Activated CD8-positive, alpha-beta memory T cell treated with anti-CD3 and anti-CD28 coated beads for 1 hour (primary cell): ENCODE measurements at places on chromosomes 6 and 20.

- no peak for DNase-seq
Observed at GRCh38 chr6:39953076-39953618, 18.9 kb upstream of the MOCS1 start.

DNA sequence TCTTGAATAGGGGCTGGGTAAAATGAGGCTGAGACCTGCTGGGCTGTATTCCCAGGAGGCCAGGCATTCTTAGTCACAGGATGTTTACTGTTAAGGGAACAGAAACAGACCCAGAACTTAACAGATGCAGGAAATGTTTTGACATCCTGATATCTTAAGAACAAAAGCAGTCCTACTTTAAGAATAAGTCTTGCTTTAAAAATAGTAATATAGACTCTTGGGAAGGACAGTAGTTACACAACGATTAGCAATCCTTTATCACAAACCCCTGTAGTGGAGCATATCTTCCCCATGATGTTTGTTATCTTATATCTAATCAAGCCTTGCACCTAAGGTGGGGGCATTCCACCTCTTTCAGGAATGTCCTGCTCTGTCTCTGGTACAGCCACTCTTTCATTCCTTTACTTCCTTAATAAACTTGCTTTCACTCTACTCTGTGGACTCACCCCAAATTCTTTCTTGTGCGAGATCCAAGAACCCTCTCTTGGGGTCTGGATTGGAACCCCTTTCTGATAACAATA lies 493.7 kb upstream of the SULF2 start:
- DNase-seq: no peak

DNA sequence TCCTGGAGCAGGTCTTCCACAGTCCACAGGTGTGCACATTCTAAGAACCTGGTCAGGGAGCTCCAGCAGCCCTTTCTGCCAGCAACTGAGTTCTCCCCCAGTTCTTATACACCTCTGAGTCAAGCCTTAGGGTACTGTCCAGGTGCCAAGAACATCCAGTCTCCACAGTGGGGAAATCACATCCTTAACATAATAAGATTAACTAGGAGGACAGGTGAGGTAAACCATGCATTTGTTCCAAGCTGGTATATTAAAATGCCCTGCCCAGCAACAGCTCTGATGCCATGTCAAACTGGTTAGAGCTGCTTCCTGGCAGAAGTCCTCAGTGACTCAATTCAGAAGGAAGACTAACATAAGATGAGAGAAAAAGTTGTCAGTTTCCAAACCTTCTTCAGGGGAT lies 303.9 kb upstream of the SGK1 start:
- no peak for DNase-seq

- no peak for DNase-seq
Observed at GRCh38 chr6:157791450-157791849, 31.6 kb upstream of the SNX9 start.

- DNase-seq: no peak
Observed at GRCh38 chr6:46299253-46299652, 128.5 kb upstream of the ENPP5 start.

DNA sequence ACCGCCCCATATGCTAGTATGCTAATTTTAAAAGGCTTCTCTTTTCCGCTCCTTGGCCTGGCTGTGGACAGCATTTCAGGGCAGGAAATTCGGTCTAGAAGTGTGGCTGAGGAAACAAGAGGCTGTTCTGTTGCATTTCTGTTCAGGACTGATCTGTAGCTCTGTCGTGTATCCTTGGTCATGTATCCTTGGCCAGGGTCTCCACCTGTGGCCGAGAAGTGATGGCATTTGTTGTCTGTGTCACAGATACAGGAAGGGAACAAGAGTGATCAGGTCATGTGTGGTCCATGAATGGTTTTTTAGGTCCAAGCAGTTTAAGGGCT lies 300.5 kb upstream of the SUPT3H start:
- DNase-seq: no peak

- no peak for DNase-seq
Observed at GRCh38 chr6:90021711-90022110, 127.4 kb downstream of the GJA10 start.

GRCh38 chr6:127879685-127880084 lies 21.2 kb downstream of the THEMIS start:
- no peak for DNase-seq

- DNase-seq: no peak
Observed at GRCh38 chr20:54115172-54115854, 44.9 kb upstream of the BCAS1 start.

GRCh38 chr20:50278684-50279531 lies 88.3 kb downstream of the CEBPB start:
- no peak for DNase-seq

GRCh38 chr6:135438907-135439535 lies 58.5 kb downstream of the AHI1 start:
- no peak for DNase-seq

DNA sequence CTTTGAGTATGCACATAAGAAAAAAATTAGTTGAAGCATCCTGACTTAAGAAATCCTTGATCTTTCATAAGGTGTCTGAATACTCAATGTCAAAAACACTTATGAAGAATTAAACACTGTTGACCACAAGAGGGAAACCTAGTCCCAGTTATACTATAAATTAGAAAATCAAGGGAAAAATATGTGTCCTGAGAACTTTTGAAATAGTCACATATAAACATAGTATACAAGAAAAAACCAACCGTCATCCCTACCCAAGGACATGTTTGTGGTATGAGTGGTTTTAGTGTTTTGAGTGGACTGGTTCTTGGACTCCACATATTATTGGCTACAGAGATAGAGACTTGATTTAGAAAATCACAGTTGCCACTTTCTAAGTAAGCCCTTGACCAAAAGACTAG lies 7.6 kb upstream of the HLA-DRA start:
- no peak for DNase-seq

- DNase-seq: no peak
Observed at GRCh38 chr6:149904661-149905370, 6.9 kb upstream of the RAET1E start.

DNA sequence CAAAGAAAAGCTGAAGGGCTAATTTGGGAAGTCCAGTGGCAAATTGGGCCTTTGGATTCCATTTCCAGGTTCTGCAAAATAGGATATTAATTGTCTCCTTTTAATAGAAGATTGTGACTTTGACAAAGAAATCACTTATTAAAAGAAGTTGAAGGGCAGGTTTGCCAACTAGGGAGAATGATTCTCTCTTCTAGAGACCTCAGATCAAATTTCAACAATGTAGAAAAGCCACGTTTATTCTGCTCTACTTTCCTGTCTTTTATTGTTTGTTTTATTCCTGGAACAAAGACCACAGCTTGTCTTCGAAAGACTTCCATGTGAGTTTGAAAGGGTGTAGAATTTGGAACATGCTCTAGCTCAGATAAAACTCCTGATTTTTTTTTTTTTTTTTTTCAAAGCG lies 65.5 kb upstream of the PRL start:
- DNase-seq: no peak

DNA sequence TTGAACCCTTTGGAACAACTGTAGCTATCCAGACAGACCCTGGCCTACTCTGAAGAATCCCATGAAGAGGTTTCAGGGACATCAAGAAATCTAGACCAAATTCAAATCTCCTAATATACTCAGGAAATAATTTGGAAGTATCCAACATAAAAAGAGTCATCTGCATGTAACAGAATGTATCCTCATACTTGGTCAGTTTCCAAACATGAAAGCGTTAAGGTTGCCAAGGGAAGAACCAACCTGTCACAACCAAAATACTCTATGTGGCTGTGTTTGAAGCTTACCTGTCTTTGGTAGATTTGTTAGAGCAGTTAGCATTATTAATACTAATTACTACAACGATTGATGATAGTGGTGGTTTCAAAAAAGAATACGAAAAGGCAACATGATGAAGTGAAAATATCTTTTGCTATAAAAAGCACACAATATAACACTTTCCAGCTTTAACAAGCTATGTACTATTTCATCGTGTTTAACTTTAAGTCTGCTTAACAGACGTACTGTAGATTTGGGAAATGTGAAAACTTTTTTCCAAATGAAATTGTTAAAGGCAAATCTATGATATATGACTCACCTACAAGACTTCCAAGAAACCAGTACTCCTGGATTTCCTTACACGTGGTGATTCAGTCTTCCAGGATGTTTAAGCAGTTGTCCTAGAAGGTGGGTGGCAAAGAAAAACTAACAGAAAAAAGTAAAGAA lies 46.6 kb upstream of the ENPP1 start:
- no peak for DNase-seq

GRCh38 chr6:120116343-120116742 lies 766.8 kb upstream of the MAN1A1 start:
- DNase-seq: no peak

DNA sequence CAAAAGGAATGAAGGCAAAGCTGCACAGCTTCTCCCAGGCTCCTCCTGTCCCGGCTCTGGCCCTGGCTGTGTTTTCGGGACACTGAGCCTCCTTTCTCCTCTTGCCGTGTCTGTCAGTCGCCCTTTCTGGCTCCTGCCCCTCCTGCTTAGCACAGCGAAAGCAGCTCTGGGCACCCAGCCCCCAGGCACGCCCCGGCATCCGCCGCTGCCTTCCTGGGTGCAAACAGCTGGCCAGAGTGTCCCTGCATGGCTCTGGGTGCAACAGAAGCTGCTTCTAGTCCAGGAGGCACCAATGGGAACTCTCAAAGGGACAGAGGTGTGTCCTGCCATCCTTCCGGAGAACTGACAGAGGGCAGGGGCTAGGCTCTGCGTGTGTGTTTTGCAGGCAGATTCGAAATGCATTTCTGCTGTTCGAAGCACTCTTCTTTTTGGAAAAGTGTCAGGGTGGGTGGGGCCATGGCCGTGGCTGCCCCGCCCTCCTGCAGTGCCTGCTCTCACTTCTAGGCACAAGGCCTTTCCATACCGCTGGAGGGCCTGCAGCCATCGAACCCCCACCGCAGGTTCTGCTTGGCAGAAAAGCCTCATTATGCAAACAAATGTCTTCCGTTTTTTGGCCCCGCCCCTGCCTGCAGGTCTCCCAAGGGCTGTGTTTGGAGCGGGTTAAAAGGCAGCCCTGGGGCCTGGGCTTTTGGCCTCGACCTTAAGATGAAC lies 15.5 kb downstream of the COL9A3 start:
- DNase-seq: no peak

GRCh38 chr6:163291622-163292021 lies 122.9 kb upstream of the QKI start:
- no peak for DNase-seq

GRCh38 chr6:149056777-149057463 lies 260.6 kb upstream of the TAB2 start:
- no peak for DNase-seq

DNA sequence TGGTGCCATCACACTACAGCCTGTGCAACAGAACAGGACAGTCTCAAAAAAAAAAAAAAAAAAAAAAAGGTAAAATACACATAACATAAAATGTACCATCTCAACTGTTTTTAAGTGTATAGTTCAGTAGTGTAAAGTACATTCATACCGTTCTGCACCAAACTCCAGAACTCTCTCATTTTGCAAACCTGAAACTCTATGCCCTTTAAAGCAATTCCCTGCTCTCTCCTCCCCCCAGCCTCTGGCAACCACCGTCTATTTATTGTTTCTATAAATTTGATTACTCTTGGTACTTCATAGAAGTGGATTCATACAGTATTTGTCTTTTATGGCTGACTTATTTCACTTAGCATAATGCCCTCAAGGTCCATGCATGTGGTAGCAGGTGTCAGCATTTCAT lies 12.9 kb downstream of the RIPOR2 start:
- no peak for DNase-seq

GRCh38 chr6:37433657-37434271 lies 743 bp downstream of the CMTR1 start:
- peak; percentile 1 for DNase-seq

DNA sequence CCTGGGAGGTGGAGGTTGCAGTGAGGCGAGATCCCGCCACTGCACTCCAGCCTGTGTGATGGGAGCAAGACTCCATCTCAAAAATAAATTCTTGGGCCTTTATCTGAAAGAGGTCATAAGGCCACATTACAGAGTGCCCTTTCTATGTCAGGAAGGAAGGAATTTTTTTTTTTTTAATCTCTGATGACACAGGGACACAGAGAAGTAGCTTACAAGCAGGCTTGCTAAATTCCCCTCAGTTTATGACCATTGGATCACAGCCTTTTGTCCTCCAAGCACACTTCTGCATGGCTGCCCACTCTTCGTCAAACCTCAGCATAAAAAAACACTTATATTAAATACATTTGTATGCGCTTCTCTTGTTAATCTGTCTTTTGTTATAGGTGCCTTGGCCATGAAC lies 7.5 kb upstream of the IFNGR1 start:
- no peak for DNase-seq

- no peak for DNase-seq
Observed at GRCh38 chr6:116948533-116949304, 71.7 kb downstream of the RFX6 start.

DNA sequence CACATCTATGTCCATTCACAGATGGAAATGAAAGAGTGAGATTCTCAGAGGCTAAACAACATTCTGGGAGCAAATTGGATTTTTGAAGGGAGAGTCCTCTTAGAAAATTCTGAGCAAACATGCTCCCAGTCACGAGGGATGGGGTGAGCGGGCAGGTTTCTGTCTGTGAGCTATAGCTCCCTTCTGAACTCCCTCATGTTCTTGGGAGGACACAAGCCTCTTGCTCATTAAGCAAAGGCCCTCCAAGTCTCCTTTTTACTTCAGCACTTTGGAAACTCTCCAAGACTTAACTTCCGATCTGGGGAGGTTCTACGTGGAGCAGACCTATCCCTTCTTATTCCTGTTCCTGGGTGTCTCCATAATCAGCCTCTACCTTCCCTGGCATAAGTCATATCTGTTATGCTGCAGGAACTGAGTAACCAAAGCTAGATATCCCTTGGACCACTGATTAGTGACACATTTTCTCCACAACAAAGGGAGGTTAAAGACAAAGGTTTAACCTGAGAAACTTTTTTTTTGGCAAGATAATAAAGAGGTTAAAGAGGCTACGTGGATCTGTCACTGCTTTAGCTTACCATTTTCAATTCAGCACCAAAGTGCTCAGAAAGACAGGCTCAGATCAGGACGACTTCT lies 33.0 kb upstream of the SMIM29 start:
- DNase-seq: no peak

GRCh38 chr6:121522771-121523386 lies 87.4 kb downstream of the GJA1 start:
- no peak for DNase-seq

GRCh38 chr20:46639587-46639986 lies 11.7 kb downstream of the SLC13A3 start:
- DNase-seq: no peak

- DNase-seq: no peak
Observed at GRCh38 chr20:44792796-44793195, 17.6 kb downstream of the RIMS4 start.

GRCh38 chr20:4835244-4836177 lies 113.8 kb downstream of the PRND start:
- no peak for DNase-seq

GRCh38 chr6:92377137-92377536 lies 1042.2 kb downstream of the EPHA7 start:
- no peak for DNase-seq

DNA sequence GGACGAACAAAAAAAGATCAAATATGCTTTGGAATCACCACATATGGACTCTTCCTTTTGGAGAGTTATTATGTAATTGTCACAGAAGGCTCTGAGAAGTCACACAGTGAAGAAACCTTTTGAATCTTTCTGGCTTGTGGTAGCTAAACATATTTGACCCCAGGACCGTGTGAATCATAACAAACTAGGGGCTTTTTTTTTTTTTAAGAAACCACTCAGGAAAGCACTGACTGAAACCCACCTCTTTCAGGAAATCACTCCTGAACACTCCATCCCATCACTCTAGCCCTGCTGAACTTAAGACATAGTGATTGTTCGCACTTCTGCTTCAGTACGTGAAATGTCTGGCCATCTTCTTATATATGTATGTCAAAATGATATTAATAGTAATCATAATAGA lies 495.9 kb upstream of the ARID1B start:
- DNase-seq: no peak
